ENCODE measurements at places on chromosomes 3 and 15. TPM values are rescaled to one million over a fixed set of nuclear protein-coding genes. Genes with fewer than 3 reads are reported as not detected.

AADAC gene
- not detected for polyA plus RNA-seq

HTR3E gene
- polyA plus RNA-seq: not detected

ZIC1 gene
- polyA plus RNA-seq: not detected

CTXND1 gene
- polyA plus RNA-seq: not detected

DNA sequence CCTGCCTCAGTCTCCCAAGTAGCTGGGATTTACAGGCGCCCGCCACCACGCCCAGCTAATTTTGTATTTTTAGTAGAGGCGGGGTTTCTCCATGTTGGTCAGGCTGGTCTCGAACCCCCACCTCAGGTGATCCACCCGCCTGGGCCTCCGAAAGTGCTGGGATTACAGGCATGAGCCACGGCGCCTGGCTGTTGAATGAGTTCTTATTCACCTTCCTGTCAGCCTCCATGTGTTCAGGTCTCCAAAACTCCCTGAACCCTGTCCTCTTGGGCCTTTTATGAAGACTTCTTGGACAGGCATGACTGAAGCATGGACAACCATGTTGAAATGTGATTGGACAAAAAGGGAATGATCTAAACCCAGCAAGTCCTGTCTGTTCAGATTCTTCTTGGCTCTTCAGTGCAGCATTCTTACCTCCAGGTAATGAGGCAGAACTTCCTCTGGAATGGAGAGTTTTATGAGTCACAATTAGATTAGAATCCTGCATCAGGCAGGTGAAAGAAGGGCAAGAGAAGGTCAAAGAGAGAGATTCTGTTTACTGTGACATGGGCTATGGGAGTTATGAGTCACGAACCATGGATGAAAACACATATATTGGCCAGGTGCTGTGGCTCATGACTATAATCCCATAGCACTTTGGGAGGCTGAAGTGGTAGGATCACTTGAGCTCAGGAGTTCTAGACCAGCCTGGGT lies 23.1 kb upstream of the EIF4A2 start:
- H3K4me1 ChIP-seq: no peaks in the 10 kb centered on the region
- H3K4me3 ChIP-seq: no peak overlapping the region
- DNase-seq: no peak
- no peaks in the 10 kb centered on the region for H3K36me3 ChIP-seq

GRCh38 chr15:92616621-92617548 lies 38.7 kb downstream of the FAM174B start:
- no peaks in the 10 kb centered on the region for H3K4me1 ChIP-seq
- no peaks in the 10 kb centered on the region for H3K27me3 ChIP-seq
- DNase-seq: no peak
- no peaks in the 10 kb centered on the region for H3K36me3 ChIP-seq
- no peak overlapping the region for H3K4me3 ChIP-seq

- peaks cover 40% of the 10 kb centered on the region for H3K4me1 ChIP-seq
- H3K36me3 ChIP-seq: no peaks in the 10 kb centered on the region
- DNase-seq: no peak
- no peaks in the 10 kb centered on the region for H3K27me3 ChIP-seq
- no peak overlapping the region for H3K27ac ChIP-seq
- no peak overlapping the region for H3K4me3 ChIP-seq
Measured at GRCh38 chr3:171453180-171453886, 6.9 kb downstream of the TNIK start.

- no peak overlapping the region for H3K27ac ChIP-seq
- H3K4me3 ChIP-seq: no peak overlapping the region
- DNase-seq: no peak
- H3K4me1 ChIP-seq: peaks cover 14% of the 10 kb centered on the region
- H3K36me3 ChIP-seq: no peaks in the 10 kb centered on the region
- no peaks in the 10 kb centered on the region for H3K27me3 ChIP-seq
Measured at GRCh38 chr3:161388855-161389254, 17.5 kb upstream of the SPTSSB start.

- no peaks in the 10 kb centered on the region for H3K36me3 ChIP-seq
- no peak overlapping the region for H3K27ac ChIP-seq
- no peak for DNase-seq
- no peaks in the 10 kb centered on the region for H3K27me3 ChIP-seq
Measured at GRCh38 chr3:66000506-66000905, 38.2 kb downstream of the MAGI1 start.

- DNase-seq: no peak
- no peak overlapping the region for H3K4me3 ChIP-seq
Measured at GRCh38 chr15:39820050-39820602, 37.5 kb upstream of the FSIP1 start.

GRCh38 chr15:79195239-79195638 lies 87.3 kb upstream of the ANKRD34C start:
- no peak overlapping the region for H3K27ac ChIP-seq
- H3K4me3 ChIP-seq: no peak overlapping the region
- H3K36me3 ChIP-seq: no peaks in the 10 kb centered on the region
- no peaks in the 10 kb centered on the region for H3K27me3 ChIP-seq
- H3K4me1 ChIP-seq: no peaks in the 10 kb centered on the region
- DNase-seq: no peak

- no peaks in the 10 kb centered on the region for H3K4me1 ChIP-seq
- no peaks in the 10 kb centered on the region for H3K27me3 ChIP-seq
- no peak overlapping the region for H3K27ac ChIP-seq
- H3K36me3 ChIP-seq: no peaks in the 10 kb centered on the region
- no peak overlapping the region for H3K4me3 ChIP-seq
Measured at GRCh38 chr3:159734681-159735080, 254.0 kb upstream of the IL12A start.

- H3K36me3 ChIP-seq: peaks cover 31% of the 10 kb centered on the region
- no peaks in the 10 kb centered on the region for H3K4me1 ChIP-seq
- H3K27ac ChIP-seq: no peak overlapping the region
- no peak for DNase-seq
- H3K4me3 ChIP-seq: no peak overlapping the region
Measured at GRCh38 chr15:59053482-59053881, 51.5 kb upstream of the CCNB2 start.

DNA sequence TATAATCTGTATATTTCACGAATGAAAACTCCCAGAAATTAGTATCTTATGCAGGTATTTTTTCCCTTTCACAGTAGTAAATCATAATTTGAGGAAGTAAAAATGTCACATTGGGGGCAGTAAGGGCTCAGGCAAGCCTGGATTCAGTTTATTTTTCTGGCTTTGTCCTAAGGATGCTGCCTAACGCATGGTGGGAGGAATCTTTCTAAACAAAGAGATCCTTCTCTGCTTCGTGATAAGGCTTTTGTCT lies 35.7 kb downstream of the DNASE1L3 start:
- H3K36me3 ChIP-seq: no peaks in the 10 kb centered on the region
- no peak overlapping the region for H3K4me3 ChIP-seq
- H3K4me1 ChIP-seq: peaks cover 10% of the 10 kb centered on the region
- H3K27me3 ChIP-seq: no peaks in the 10 kb centered on the region
- no peak overlapping the region for H3K27ac ChIP-seq

DNA sequence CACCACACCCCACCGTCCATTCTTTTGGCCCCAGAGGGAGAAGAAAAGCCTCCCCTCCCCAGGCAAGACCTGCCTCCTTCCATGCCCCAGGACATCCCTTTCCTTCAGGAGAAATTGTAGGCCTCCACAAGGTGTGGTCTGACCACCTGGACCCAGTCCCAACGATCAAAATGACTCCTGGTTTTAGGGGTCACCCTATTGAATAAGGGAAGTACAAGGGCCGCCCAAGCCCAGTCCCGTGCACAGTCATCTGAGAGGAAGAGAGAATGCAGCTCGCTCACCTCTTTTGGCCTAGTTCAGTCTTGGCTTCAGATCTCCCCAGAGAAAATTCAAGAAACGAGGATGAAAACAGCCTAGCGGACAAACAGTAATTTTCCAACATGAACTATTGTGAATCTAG lies 249.1 kb downstream of the UACA start:
- no peak for DNase-seq
- H3K27ac ChIP-seq: no peak overlapping the region
- no peaks in the 10 kb centered on the region for H3K4me1 ChIP-seq
- no peaks in the 10 kb centered on the region for H3K36me3 ChIP-seq

- no peak for DNase-seq
- no peaks in the 10 kb centered on the region for H3K4me1 ChIP-seq
- H3K27ac ChIP-seq: no peak overlapping the region
- no peak overlapping the region for H3K4me3 ChIP-seq
- no peaks in the 10 kb centered on the region for H3K36me3 ChIP-seq
Measured at GRCh38 chr3:98646680-98647079, 53.3 kb upstream of the CPOX start.

DNA sequence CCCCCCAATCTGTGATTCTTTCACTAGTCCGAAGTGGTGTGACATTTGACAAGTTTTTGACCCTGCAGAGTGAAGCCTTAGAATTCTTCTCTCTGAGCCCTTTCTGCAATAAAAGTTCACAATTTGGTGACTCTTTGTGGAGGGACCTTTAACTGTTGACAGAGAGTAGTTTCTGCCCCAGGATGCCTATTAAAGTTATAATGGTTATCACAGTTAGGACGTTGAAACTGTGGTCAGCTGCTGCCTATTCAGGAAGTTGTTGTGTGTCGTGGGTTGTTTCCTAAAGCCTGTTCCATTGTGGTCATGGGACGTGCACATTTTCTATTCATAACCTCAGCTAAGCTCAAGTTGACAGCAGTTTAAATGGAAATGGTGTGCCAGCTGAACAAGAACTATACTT lies 274.5 kb downstream of the NEK10 start:
- no peak overlapping the region for H3K27ac ChIP-seq

GRCh38 chr3:55413236-55413635 lies 73.9 kb downstream of the WNT5A start:
- no peaks in the 10 kb centered on the region for H3K27me3 ChIP-seq
- no peak for DNase-seq
- no peaks in the 10 kb centered on the region for H3K36me3 ChIP-seq
- no peak overlapping the region for H3K27ac ChIP-seq

- no peak overlapping the region for H3K27ac ChIP-seq
- H3K4me3 ChIP-seq: no peak overlapping the region
- no peak for DNase-seq
- H3K36me3 ChIP-seq: no peaks in the 10 kb centered on the region
Measured at GRCh38 chr15:73969151-73969759, 22.8 kb downstream of the STOML1 start.

- no peak for DNase-seq
- no peaks in the 10 kb centered on the region for H3K27me3 ChIP-seq
- H3K36me3 ChIP-seq: no peaks in the 10 kb centered on the region
- H3K4me1 ChIP-seq: no peaks in the 10 kb centered on the region
Measured at GRCh38 chr15:57662802-57663201, 43.7 kb upstream of the POLR2M start.

DNA sequence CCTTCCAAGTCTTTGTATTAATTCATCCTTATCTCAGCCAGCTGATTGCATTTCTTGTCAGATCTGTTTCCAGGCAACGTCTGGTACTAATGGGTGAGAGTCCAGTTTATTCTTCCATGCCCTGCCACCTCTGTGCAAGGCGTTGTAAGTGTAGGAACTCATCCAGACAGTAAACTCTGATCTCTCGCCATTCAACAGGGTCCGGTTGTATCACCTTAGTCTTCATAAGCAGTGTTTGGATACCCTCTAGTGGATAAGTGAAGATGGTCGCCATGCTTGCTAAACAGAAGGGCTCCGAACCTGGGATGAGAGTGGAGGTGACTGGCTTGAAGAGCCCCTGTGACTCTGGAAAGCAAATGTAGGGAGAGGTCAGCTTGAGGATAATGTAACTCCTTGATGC lies 51.6 kb upstream of the CMTM7 start:
- H3K27ac ChIP-seq: no peak overlapping the region
- DNase-seq: peak; percentile 51
- no peaks in the 10 kb centered on the region for H3K27me3 ChIP-seq
- H3K4me1 ChIP-seq: peaks cover 13% of the 10 kb centered on the region
- no peak overlapping the region for H3K4me3 ChIP-seq

All from CD8-positive, alpha-beta memory T cell (primary cell).